ENCODE measurements at places on chromosomes 11 and 22.

- no peak for DNase-seq
These were observed 7.9 kb downstream of the CSRP3 start for GRCh38 chr11:19193916-19194315.

- DNase-seq, result no peak
These were observed 24.0 kb downstream of the TBCEL start for GRCh38 chr11:121047926-121048325.

GRCh38 chr11:78022397-78023396 is at the start of gene KCTD14:
KCTD14 (minus strand) TSS chr11:78023276; CDS start chr11:78023249, 27 bp downstream.
- no peak for DNase-seq

GRCh38 chr11:130118165-130118564 is 41.4 kb upstream of the ST14 start:
- no peak for DNase-seq

Data from HCT116 (cell line).